ENCODE measurements at places on chromosomes 16 and 17. TPM values are rescaled to one million over a fixed set of nuclear protein-coding genes. Genes with fewer than 3 reads are reported as not detected.
A peak's percentile ranks its signal among the peaks of the same experiment; 100 is the strongest.

Gene NACA2
- not detected for total RNA-seq

DNA sequence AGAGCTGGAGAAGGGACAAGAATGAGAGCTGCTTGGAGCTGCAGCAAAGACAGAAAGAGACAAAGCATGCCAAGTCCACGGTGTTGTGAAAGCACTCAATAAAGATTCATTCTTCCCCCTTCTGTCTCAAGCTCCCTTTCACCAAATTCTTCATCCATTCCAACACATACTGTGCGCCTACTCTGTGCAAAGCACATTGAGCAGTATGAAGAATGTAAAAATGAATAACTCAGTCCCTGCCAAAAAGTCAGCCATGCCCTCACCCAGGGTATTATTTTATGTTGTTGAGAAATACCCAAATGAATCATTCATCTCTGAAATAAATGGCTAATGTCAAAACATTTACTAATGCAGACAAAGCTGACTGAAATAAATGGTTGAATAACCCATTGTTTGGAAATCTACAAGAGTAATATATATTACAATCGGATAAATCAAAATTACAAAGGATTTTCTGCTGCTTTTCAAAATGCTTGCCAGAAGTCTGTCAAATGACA is 282.9 kb upstream of the IRX5 start:
- DNase-seq: peak; percentile 67

GRCh38 chr16:78998879-78999278 is 601.7 kb downstream of the MAF start:
- DNase-seq: no peak

DNA sequence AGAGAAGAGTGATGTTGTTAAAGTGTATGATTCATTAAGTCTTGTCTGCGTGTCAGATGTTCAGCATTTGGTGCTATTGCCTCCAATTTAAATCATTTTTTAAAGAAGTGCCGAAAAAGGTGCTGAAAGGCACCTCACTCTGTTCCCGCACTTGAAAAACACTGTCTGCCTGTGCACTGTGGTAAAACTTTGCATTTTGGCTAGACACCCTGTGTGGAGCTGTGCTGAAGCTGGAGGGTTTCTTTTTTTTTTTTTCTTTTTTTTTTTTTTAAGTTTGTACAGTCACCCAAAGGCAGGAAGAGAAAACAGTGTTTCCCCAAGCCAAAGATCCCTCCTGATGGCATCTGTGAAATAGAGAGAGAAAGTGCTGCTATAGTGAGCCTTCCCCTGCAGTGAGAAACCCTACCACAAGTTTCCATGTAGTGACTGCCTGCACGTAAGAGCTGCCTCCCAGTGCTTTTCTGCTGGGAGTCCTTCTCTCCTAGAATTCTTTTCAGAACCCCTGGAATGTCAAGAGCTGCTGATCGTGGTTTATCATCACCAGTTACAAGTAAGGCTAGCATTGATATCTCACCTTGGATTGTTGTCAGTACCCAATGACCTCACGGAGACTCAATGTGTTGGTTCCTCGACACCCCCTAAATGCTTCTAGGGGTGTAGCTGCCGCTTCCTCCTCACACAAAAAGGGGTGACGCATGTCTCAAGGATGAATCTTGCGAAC is 116.0 kb upstream of the SOX9 start:
- DNase-seq: peak; percentile 50

GRCh38 chr16:29900102-29900887 is at the start of gene ASPHD1:
Gene ASPHD1 (plus strand): TSS chr16:29900488. CDS start chr16:29900972, 484 bp downstream.
- peak; percentile 95 for DNase-seq

DNA sequence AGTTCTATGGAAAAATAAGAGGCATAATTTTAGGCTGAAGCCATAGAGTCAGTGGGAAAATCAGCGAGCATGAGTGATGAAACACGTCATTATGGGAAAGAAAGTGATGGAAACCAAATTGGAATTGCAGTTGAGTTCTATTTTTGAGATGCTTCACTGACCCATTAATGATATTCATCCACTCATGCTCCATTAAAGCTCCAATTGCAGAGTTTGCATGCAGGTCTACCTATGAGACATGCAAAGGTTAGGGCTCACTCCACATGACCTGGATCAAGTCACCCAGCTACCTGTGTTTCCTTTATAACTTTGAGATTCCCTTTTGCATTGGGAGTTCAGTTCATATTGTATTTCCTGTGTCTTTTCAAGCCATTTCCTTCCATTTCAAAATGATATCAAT is 8.0 kb upstream of the KRTAP2-4 start:
- DNase-seq: no peak

DNA sequence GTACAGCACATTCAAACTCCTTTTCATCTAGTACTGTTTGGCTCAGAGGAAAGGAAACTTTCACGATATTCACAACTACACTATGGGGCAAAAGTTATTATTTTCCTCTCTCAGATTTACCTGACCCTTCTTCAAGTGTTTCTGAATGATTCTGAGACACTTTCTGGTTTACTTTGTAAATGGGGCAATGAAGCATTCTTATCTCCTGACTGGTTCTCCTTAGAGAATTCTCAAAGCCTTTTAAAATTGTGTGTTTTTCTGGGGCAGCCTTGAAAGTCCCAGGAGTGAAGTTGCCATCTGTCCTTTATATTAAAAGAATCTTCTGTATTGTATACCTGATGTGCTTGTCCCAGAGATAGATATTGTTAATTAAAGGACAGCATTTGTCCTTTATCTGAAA is 264.9 kb downstream of the FTO start:
- DNase-seq: peak; percentile 61

DNA sequence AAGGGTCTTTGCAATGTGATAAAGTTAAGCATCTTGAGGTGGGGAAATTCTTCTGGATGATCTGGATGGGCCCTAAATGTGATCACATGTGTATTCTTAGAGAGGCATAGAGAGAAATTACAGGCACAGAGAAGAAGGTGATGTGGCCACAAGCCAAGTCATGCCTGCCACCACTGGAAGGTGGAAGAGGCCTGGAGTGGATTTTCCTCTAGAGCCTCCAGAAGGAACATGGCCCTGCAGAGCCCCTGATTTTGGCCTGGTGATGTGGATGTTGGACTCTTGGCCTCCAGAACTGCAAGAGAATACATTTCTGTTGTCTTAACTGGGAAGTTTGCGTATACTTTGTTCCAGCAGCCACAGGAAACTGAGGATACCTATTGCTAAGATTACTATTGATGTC is 156.9 kb upstream of the CACNG5 start:
- DNase-seq: no peak

- DNase-seq: peak; percentile 88
Observed at GRCh38 chr17:64343833-64344637, 46.6 kb downstream of the PECAM1 start.

- peak; percentile 29 for DNase-seq
Observed at GRCh38 chr16:65142276-65142675, 20.4 kb upstream of the CDH11 start.

GRCh38 chr17:59004338-59005111 is 102.2 kb downstream of the TRIM37 start:
- DNase-seq: peak; percentile 66
